Stimulated activated CD8-positive, alpha-beta memory T cell treated with anti-CD3 and anti-CD28 coated beads, Interleukin-7, amount 100 ng/mL, for 1 hour (primary cell): ENCODE measurements at places on chromosomes 6 and 20.

- DNase-seq = no peak
Measured at GRCh38 chr6:169158174-169158573, 95.5 kb downstream of the THBS2 start.

GRCh38 chr6:7138046-7138531 lies 30.3 kb downstream of the RREB1 start:
- DNase-seq = no peak

DNA sequence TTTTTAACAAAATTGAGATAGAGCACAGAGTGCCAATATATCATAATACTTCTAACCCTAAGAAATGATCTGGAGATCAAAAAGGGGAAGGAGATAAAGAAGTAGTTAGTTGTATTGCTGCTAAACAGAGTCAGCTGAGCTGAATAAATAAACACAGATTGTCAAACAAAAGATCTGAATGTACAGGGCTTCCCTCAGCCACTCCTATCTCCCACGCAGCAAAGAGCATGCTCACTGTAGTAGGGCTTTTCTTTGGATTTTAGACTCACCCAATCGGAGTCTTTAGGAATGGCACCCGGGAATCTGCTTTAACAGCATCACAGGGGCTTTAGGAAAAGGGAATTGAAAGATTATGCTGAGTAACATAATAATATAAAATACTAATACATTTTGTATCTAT lies 222.2 kb upstream of the STXBP5 start:
- DNase-seq = no peak

DNA sequence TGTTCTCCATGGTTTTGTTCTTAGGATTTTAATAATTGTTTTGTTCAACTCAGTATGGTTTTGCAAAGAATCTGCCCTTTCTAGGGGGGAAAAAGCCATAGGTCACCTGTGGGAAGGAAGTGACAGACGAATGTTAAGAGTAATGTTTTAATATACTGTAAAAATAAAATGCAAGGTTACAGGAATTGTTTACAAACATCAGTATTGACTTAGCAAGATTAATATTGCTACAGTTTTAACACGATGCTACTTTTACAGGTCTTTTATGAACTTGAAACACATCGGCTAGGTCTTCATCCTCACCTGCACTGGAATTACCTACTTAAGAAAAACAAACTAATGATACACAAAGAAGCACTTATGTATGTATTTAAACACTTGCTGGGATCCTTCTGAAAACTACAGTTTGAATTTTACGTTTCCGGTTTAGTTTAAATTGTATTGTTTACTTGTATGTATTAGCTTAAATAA lies 1.7 kb upstream of the NKX2-4 start:
- no peak for DNase-seq

- DNase-seq = no peak
Measured at GRCh38 chr6:146598772-146599405, at the start of gene ADGB. Gene ADGB (plus strand): TSS chr6:146598972. CDS start chr6:146599041, 69 bp downstream.
